Fibroblast of lung (primary cell): ENCODE measurements at places on chromosomes 4 and X. TPM values are rescaled to one million over a fixed set of nuclear protein-coding genes. Genes with fewer than 3 reads are reported as not detected.

Gene VSIG4
- not detected in 2 replicates for total RNA-seq

Gene KCND1
- 0.77 and 1.3 TPM in 2 replicates for total RNA-seq

Gene TLL1
- 0.26 and 0.33 TPM in 2 replicates for total RNA-seq

Gene DLG3
- 20.0 and 24.6 TPM in 2 replicates for total RNA-seq

Gene MAP7D2
- total RNA-seq, result under 0.01 TPM in 2 replicates

Gene SCD5
- total RNA-seq, result 10.5 and 11.4 TPM in 2 replicates

Gene TKTL2
- total RNA-seq, result not detected in 2 replicates

Gene EPGN
- total RNA-seq, result 0.26 TPM in 1 of 2 replicates, not detected in the other

Gene SSX1
- total RNA-seq, result not detected in 2 replicates

Gene TEX13C
- total RNA-seq, result not detected in 2 replicates

Gene GYPB
- total RNA-seq, result not detected in 2 replicates

Gene S100P
- not detected in 2 replicates for total RNA-seq

Gene IQCM
- total RNA-seq, result under 0.01 TPM in 1 of 2 replicates, not detected in the other

Gene ARHGEF38
- not detected in 2 replicates for total RNA-seq

Gene ARHGAP10
- 29.5 and 35.8 TPM in 2 replicates for total RNA-seq

Gene ETNPPL
- total RNA-seq, result not detected in 2 replicates

Gene CXCL3
- total RNA-seq, result 1.3 and 2.5 TPM in 2 replicates

Gene NAP1L3
- total RNA-seq, result 1.3 and 5.0 TPM in 2 replicates

Gene DCLK2
- 3.1 and 14.0 TPM in 2 replicates for total RNA-seq

Gene POU3F4
- under 0.01 TPM in 1 of 2 replicates, not detected in the other for total RNA-seq

Gene SSX4
- total RNA-seq, result not detected in 2 replicates

Gene GNRHR
- not detected in 2 replicates for total RNA-seq

Gene RTL5
- total RNA-seq, result 2.8 and 4.5 TPM in 2 replicates

Gene GPR78
- total RNA-seq, result 0.33 and 1.0 TPM in 2 replicates

Gene JAKMIP1
- not detected in 2 replicates for total RNA-seq

Gene OTC
- total RNA-seq, result not detected in 2 replicates
